ENCODE measurements at places on chromosomes 7 and 10.

DNA sequence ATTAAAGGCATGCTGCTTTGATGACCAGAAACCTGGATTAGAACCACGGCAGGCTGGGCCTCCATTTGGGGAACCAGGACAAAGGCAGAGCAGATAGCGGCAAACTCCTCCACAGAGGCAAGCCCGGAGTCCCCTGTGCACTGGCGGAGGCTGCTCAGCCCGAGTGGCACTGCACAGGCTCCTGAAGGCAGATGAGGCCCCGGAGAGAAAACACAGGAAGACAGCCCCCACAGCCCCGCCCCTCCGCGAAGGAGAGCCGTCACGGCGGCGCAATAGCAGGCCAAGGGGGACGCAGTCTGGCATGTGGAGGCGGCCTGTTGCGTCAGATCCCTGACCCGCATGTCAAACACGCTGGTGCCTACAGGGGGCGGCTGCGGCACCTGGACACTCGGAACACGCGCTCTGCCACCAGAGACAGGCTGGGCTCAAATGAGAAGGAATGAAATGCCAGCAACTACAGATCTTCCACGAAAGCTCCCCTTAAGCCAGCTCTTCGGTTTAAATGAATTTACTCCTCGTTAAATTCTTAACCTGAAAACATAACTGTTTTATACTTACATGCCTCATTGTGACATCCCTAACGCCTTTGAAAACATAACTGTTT lies 128.5 kb downstream of the MAD1L1 start:
- DNase-seq: peak; percentile 85

- no peak for DNase-seq
These were observed 18.6 kb upstream of the MEST start for GRCh38 chr7:130473289-130473688.

DNA sequence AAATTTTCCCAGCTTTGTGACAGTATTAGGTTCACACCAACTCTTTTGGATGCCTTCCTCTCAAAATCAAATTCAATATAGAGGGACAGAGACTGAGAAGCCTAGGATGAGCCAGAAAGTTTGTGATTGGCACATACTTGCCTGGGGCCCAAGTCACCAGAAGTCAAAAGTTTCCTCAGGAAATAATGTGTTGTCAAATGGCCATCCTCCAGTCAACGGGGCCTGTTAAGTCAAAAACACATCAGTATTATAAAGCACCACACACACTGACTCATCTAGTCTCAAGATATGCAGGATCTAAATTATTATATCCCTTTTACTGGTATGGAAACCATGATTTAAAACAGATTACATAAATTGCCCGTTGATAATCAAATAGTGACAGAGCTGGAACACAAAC lies 158.1 kb downstream of the AHR start:
- DNase-seq: no peak

DNA sequence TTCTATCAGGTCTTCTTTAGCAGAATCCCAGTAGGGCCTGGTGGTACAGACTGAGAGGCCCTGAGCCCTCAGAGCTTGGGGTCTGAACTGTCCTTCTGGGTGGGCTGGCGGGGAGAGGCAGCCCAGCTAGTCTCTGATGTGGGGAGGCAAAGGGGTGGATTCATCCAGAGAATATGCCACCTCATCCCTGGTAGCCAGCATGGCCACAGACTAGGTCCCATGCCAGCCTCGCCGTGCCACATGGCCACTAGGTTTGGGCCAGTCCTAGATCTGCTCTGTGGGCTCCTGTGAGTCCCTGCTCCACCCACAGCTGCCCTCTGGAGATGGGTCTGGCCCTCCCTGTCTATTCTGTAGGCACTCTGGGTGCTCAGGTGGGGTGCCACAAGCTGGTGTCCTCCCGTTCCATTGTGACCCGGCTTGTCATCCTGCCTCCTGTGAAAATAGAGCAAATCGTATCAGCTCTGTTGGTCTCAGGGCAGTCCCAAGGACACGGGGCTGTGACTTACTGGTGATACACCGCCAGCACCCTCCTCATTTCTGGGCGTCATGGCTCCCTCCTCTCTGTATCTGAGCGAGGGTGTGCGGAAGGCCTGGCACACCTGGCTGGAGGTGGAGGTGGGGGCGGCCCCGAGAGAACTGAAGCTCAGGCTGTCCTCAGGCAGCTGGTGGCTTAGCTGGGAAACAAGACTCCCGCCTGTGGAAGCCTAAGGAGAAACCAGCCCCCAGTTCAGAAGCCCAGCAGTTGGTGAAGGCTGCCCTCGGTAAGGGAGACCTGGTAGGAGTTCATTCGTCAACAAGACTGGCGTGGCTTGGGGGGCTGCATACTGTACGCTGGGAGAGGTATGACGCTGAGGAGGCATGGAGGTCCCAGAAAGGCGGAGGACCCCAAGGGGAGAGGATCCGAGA lies 33.3 kb downstream of the UNC5B start:
- DNase-seq: no peak

GRCh38 chr7:24411226-24411625 lies 127.2 kb downstream of the NPY start:
- no peak for DNase-seq

DNA sequence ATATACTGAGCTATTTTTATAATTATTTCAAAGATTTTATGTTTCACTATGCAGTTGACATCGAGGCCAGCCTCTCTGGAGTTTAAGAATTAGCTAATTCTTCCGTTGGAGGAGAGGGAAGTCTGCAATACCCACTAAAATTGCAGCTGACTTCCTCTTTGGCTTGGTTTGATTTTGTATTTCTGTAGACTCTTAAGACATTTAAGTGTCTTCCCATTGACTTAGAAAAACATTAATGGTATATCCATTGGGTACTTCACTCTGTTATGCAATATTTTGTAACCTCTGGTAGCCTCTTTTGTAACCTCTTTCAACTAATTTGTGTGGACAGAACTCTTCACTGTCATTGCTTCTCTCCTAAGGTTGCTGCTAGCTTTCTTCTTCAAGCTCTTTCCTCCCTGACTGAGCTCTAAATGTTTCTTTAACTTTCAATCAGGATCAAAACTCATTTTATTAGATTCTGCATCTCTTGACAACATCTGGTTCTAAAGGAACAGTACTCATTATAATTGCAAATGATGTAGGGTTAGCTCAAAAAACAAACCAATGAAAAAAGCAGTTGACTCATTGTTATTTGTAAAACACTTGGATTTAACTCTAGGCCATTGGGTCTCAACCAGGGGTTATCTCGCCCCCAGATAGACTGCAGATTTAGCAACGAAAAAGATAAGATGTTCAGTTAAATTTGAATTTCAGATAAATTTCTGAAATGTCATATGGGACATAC lies 1.7 kb upstream of the ANKRD22 start:
- DNase-seq: no peak

DNA sequence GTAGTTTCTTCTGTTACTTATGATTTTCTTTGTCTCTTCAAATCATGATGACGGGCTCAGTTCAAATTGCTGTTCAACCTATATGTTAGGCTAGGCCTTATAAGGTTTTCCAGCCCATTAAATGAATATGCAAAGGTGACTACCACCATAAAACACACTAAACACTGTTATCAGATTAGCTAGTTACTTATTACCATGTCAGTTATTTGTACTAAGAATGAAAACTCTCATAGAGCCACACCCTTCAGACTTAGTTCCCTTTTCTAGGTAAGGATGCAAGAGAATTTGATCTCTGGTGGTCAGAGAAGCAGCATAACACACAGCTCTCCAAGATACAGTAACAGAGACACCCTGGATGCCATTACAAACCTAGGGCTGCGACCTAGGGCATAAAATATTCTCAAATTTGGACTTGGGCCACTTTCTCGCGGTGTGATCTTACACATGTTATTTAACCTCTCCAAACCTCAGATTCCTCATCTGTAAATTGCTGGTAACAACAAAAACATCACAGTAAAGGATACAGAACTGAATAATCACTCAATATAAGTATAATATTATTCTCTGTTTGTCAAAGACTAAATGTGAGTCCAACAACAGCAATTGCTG lies 35.6 kb downstream of the ANKMY2 start:
- DNase-seq: no peak

DNA sequence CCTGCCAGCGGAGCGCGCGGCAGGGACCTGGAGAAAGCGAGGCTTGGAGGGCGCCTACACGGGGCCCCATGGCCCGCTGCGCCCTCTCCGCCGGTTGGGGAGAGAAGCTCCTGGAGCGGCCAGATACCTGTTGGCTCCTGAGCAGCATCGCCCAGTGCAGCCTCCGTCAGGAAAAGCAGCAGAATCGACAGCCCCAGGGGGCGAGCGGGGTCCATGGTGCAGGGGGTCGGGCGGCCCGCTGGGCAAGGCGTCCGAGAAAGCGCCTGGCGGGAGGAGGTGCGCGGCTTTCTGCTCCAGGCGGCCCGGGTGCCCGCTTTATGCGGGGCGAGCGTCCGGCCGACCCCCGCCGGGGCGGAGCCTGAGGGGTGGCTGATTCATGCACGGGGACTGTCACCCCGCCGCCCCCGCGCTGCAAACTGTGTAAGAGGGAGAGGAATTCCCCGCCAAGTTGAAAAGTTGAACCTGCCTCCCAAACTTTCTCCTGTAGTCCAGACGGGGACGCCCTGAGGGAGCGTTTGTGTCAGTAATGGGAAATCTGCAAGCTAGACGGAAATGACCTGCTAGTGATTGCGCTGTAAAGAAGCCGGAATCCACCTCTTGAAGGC lies at the start of gene TFPI2:
Gene TFPI2, minus strand, starts transcription at position 290 of the 605 bp plus-strand sequence. Its CDS starts 75 bp downstream, at position 215.
- DNase-seq: peak; percentile 58

GRCh38 chr10:17229967-17230682 lies 2.1 kb downstream of the VIM start:
- DNase-seq: peak; percentile 95

DNA sequence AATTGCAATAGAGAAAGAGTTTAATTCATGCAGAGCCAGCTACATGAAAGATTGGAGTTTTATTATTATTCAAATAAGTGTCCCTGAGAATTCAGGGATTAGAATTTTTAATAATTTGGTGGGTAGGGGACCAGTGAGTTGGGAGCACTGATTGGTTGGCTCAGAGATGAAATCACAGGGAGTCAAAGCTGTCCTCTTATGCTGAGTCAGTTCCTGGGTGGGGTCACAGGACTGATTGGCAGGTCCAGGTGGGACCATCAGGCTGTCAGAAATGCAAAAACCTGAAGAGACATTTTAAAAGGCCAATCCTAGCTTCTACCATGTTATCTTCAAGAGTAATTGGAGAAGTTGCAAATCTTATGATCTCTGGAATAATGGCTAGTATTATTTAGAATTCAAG lies 56.0 kb upstream of the KAT6B start:
- no peak for DNase-seq

Measured in activated CD8-positive, alpha-beta memory T cell treated with anti-CD3 and anti-CD28 coated beads for 24 hours (primary cell).